ENCODE measurements at places on chromosomes 1 and 21.
A peak's percentile ranks its signal among the peaks of the same experiment; 100 is the strongest.

DNA sequence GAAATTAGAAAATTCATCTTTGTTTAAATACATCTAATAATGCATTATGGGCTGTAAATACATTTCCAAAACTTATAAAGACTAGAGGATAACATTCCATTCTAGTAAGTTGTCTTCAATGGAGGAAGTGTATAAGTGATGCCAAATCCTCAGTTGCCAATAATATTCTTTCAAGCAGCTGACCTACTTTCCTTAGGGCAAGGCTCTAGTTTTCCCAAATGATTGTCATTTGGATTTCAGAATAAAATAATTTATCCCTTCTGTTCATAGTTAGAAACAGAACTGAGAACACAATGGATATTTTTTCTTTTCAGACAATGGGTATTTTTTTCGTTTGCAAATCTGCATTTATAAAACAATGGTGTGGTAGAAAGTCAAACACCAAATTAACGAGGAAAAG is 354.9 kb upstream of the ADAMTS5 start:
- no peak for DNase-seq

- DNase-seq = no peak
Measured at GRCh38 chr1:234862944-234863515, 253.1 kb upstream of the IRF2BP2 start.

GRCh38 chr1:48831120-48831978 is 54.7 kb upstream of the BEND5 start:
- DNase-seq = no peak

- DNase-seq = no peak
Measured at GRCh38 chr1:39391691-39392679, 99.5 kb upstream of the BMP8A start.

DNA sequence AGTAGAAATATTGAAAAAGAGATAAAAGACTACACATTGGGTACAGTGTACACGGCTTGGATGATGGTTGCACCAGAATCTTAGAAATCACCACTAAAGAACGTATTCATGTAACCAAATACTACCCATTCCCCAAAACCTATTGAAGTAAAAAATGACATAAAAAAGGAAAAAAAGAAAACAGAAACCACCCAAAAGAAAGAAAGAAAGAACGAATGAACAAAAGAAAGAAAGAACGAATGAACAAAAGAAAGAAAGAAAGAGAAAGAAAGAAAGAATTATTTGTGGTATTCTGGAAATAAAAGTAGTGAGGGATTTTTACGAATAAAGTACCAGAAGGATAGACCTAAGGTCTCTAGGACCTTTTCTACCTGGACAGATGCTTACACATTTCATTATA is 42.1 kb downstream of the PHACTR4 start:
- no peak for DNase-seq

- DNase-seq = no peak
Measured at GRCh38 chr1:181806746-181807145, 254.8 kb downstream of the ZNF648 start.

GRCh38 chr1:225458222-225458631 is 30.4 kb upstream of the LBR start:
- no peak for DNase-seq

DNA sequence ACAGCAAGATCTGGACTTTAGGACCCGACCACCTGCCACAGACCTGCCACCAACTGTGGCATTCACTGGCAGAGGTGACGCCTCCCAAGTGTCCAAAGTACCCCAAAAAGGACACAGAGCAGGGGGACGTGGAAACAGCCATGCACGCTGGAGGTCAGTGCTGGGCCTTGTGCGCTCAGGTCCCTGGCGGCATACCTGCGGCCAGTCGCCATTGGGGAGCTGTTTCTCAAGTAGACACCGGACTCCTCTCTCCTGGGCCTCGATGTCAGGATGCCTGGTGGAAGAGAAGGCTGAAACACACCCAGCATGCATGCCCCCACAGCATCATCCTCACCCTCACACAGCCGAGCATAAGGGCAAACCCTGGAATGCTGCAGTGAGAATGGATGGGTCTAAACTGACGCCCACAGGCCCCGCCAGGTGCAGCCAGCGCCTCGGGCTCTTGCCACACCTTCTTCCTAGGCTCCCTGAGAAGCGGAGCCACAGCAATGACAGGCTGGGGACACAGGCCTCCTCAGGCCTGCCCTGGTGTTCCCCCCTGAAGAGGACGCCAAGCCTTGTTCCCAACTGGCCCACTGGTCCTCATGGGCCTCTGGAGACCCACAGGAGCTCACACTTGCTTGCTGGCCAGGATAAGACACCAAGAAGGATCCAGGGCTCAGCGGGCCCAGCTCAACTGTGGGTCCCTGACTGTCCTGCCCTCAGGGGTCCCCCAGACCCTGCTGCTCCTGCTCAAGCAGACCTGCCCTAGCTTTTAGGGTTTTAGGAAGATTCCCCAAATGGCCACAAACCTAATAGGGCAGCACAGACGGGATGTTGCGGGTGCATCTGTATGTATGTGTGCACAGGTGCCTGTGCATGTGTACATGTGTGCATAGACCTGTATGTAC is 7.7 kb upstream of the SPATC1L start:
- DNase-seq = no peak

GRCh38 chr1:21594501-21594900 is 74.7 kb downstream of the RAP1GAP start:
- DNase-seq = peak; percentile 24

DNA sequence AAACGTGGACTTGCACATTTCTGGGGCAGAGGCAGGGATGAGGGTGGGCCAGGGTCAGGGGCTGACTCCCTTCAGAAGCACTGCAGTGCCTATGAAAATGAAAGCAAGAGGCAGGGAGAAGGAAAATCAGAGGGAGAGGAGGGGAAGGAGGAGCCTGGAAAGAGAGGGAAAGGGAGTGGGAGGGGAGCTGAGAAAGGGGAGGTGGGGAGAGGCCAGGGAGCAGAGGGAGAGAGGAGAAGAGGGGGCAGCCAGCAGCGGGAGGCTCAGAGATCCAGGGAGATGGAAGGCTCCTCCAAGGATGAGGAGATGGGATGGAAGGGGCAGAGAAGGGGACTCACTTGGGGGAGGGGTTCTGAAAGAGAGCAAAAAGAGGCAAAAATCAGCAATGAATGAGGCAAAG is 96.3 kb upstream of the KLHDC7A start:
- no peak for DNase-seq

- no peak for DNase-seq
Measured at GRCh38 chr1:218717575-218717974, 372.4 kb downstream of the TGFB2 start.

DNA sequence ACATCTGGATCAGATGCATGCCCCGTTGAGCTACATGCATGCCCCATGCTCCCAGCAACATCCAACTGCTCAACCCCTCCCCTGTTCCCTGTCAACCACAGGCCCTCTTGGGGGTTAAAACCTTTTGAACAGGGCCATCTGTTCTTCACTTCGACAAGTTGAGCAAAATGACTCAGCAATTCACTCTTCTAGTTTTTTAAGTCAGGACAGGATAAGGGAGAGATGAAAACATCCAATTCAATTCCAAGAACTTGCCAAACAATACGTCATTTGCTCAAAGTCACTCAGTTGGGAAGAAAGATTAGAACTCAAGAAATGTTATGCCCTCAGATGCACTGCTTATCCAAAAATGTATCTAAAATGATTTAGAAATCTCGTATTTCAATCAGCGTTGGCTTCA is 46.1 kb upstream of the MTF2 start:
- no peak for DNase-seq

DNA sequence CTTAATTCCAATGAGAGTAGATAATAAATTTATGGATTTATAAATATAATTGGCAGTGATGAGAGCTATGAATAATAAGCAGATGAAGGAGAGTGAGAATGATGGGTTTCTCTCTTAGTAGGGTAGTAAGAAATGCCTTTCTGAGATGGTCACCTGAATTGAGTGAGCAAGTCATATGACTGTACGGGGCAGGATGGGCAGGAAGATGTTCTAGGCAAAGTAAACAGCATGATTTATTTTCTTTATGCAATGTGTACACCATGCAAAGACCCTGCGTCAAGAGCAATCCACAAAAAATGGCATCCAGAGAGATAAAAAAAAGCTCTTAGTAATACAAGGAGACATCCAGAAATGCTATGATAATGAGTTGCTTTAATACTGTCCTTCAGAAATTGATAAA is 409.9 kb downstream of the HLX start:
- no peak for DNase-seq

- DNase-seq = no peak
Measured at GRCh38 chr21:30579346-30579745, 10.9 kb downstream of the KRTAP22-2 start.

- peak; percentile 2 for DNase-seq
Measured at GRCh38 chr21:21969211-21969610, 971.0 kb downstream of the NCAM2 start.

DNA sequence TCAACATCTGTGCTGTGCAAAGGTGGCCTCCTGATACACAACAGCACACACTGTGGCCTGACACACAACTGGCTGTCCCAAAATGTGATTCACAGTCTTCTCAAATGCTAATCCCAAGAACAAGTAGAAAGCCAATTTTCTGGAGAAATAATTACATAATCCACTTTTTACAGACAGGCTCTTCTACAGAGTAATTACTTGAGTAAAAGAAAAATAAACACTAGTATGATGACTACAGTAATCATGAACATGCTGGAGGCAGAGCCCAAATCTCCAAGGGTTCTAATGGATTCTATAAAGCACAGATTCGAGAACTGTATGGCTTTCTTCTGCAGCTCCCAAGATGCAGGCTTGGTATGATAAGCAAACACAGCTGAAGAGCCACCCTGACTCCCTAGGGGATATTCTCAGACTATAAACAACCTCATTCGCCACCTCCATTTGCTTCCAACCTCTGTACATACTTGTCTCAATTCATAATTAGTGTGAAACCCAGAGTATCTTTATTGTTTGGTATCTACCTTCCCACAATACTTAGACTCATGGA is 81.9 kb downstream of the SIPA1L2 start:
- no peak for DNase-seq

DNA sequence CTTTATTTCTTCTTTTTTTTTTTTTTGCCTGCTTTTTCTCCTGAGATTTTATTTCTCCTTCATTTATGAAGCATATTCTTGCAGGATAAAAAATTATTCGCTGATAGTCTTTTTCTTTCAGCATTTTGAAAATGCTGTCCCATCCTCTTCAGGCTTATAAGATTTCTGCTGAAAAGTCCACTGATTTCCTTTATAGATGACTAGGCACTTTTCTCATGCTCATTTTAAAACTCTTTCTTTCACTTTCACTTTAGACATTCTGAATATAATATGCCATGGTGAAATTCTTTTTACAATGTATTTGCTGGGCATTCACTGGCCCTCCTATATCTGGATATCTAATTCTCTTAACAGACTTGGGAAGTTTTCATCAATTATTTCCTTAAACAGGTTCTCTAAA is 25.5 kb upstream of the GTF2B start:
- no peak for DNase-seq

GRCh38 chr1:112808861-112809684 is 93.9 kb upstream of the PPM1J start:
- peak; percentile 78 for DNase-seq

GRCh38 chr21:25039461-25040380 is 567.6 kb downstream of the MRPL39 start:
- no peak for DNase-seq

- DNase-seq = no peak
Measured at GRCh38 chr1:58859769-58860485, 76.1 kb upstream of the JUN start.

GRCh38 chr21:34176448-34176847 is 103.1 kb downstream of the MRPS6 start:
- no peak for DNase-seq

GRCh38 chr21:14526836-14527695 is 19.0 kb downstream of the SAMSN1 start:
- no peak for DNase-seq

- DNase-seq = no peak
Measured at GRCh38 chr21:15976807-15977206, 247.0 kb downstream of the USP25 start.

DNA sequence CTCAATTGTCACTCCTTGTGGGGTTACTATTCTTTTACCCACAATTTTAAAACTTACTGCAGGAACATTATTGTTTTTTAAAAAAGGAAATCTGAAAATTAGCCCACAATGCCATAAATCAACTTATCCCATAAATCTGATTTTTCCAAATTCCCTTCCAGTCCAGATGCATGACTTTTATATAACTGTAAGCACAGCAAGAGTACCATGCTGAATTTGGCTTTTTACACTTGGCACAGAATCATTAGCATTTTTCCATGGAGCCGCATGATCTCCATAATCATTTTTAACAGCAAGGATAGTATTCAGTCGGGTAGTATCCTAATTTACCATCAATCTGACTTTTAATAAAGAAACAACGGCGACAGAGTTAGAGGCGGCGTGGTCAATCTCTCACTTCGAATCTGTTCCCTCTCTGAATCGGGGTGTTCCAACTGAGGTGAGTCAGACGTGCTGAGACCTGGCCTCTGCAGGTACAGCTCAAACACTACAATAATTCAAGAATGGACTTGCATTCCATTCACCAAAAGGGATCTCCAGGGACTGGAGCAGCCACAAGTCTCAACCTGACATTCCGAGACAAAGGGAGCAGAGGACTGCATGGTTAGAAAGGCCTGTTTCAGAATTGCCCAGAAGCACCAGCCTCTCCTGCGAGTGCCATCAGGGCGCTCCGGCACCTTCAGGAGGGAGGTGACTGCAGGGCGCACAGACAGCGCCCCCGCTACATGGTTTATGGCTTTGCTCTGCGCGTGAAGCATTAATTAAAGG is 48.9 kb downstream of the SLC66A1 start:
- DNase-seq = no peak

DNA sequence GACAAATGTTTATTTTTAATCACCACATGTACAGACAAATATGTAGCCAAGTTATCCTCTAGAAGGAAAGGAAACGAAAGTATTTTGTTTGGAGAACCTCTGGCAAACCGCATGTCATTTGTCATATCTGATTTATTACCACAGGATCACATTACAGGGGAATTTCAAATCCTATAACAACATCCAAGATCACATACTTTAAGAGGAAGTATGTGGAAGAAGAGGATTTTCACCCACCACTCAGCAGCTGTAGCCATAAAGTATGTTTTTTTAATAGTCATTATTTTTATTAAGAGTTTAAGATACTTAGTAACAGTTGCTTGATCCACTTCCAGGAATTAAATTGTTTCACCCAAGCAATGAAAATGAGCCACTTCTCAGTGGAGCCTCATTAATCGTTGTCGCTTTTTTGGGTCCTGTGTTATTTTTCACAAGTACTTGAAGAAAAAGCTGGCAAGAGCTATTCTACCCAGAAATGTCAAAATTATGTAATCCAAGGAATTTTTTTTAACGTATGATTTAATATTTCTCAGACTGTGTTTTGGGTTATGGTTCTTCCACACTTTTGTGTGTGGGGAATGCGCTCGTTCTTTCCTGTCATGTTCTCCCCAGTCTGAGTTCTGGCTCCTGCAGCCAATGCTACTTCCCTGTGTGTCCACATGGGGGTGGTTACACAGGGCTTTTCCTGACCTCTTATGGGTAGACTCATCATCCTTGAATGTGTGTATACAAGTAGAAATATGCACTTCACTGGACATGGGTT is 6.9 kb downstream of the SERTAD4 start:
- DNase-seq = peak; percentile 48

DNA sequence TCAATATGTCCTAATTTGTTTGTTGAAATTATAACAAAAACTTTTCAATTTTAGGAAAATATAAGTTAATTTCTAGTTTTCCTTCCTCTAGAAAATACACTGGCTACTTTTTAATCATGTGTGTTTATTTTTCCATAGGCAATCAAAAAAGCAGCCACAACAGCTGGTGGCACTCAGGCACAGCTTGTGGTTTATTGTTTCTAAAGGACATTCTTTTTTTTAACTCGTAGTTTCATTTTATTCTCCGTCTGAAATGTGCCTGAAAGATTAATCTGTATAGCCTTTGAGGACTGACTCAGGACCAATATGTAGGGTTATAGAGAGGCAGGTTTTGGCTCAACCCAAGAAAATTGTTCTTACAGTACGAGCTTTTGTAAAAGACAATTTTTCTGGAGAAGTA is 20.7 kb upstream of the STX12 start:
- no peak for DNase-seq

Measured in H54 (cell line).